GM12878 (cell line): ENCODE measurements at places on chromosomes 13 and 19. TPM values are rescaled to one million over a fixed set of nuclear protein-coding genes. Genes with fewer than 3 reads are reported as not detected.

KLHL26 gene
- 12.9 and 14.6 TPM in 2 replicates for total RNA-seq

PSMC4 gene
- 109 TPM in 2 replicates for total RNA-seq

SHANK1 gene
- not detected in 2 replicates for total RNA-seq

ICAM5 gene
- 3.0 and 4.6 TPM in 2 replicates for total RNA-seq

HSPB6 gene
- 0.51 and 1.6 TPM in 2 replicates for total RNA-seq

CELF5 gene
- not detected in 2 replicates for total RNA-seq

CCNE1 gene
- total RNA-seq: 35.7 and 41.9 TPM in 2 replicates

INAFM1 gene
- 6.1 and 6.8 TPM in 2 replicates for total RNA-seq

CYP2A13 gene
- not detected in 2 replicates for total RNA-seq

IGFL3 gene
- not detected in 2 replicates for total RNA-seq

GARIN5A gene
- total RNA-seq: 0.37 TPM in 1 of 2 replicates, not detected in the other

ZNF574 gene
- 17.6 and 18.9 TPM in 2 replicates for total RNA-seq

DNAAF3 gene
- total RNA-seq: not detected in 2 replicates

MARCHF2 gene
- total RNA-seq: 12.3 and 14.3 TPM in 2 replicates

PSG11 gene
- not detected in 2 replicates for total RNA-seq
